ENCODE measurements at places on chromosomes 12 and 14.

DNA sequence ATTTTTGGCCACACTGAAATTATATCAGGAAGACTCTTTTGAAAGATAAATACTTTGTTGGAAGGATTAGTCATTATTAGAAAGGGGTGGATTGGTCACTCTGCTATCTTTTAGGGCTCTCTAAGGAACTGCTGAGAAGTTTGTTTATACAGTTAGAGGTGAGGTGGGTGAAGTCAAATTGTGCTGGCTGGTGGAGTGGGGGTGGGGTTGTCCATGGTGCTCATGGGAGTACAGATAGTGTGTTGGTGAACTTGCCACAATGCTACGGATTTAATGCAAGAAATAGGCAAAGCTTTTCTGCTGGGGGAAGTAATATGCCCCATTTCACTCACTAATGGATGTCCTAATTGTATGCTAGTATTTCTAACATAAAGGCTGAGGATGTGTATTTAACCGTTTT is 35.8 kb downstream of the SUSD6 start:
- no peak for DNase-seq

DNA sequence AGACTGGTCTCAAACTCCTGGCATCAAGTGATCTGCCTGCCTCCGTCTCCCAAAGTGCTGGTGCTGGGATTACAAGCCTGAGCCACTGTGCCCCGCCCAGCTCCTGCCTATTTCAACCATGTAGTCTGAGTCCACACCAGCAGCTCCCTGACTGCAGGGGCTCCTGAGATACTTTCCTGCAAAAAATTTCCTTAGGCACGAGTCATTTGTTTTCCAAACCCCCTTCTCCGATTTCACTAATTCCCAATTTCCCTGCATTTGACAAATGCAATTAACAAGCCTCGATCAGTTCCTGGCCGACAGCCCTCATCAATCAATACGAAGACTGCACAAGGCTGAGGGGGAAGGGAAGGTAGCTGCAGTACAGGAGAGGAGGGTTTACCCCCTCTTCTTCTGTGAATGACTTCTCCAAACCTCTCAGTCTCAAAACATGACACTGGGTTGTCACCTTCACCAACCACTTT is 10.1 kb downstream of the PSMB5 start:
- no peak for DNase-seq

- DNase-seq, result no peak
Measured at GRCh38 chr12:59689776-59690175, 93.9 kb downstream of the SLC16A7 start.

DNA sequence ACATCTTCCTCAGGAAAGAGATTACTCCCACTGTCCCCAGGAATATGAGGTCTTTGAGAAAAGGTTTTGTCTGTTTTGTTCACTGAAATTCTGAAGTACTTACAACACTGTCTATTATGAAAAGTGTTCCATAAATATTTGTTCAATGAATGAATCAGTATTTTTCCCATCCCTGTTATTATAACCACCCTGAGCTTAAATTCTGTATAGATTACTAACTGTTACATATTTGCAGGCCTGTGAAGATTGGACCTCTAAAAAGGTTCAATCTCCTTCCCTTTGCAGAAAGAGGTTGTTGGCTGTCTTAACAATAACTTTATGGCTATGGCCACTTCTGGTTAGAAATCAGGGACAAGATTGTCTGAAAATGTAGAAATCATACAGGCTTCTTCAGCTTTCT is 174.5 kb upstream of the NPAS3 start:
- no peak for DNase-seq

DNA sequence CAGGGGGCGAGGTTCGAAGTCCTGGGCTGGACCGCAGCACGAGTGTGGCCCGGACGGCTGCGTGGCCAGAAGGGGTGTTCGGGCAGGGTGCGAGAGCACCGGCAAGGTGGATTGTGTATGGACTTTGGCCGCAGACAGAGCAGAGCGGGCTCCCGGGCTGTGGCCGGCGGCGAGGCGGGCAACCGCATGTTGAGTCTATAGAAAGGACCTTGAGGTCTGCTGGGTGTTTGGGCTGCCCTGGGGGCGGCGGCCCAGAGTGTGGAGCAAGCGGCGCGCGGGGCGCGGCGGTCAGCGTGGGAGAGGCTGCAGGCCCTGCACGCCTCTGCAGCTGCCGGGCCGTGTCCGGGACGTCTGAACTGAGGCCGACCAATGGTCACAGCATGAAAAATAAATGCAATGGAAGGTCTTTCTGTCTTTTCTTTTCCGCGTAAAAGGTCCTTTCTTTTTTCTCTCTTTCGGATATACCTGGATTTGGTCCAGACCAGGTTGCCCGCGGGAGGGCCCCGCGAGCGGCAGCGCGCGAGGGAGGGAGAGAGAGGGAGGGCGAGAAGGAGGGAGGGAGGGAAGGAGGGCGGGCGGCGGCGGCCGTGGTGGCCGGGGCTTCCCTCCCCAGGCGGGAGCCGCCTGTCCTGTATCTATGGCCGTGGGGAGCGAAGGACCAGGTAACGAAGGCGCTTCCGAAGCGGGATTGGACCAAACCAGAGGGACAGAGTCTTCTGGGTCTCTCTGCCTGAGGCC is 5.5 kb upstream of the HOXC9 start:
- no peak for DNase-seq

- DNase-seq, result no peak
Measured at GRCh38 chr14:73743431-73743931, 29.3 kb upstream of the PNMA1 start.
